Muscle of back (tissue), 13 donors: ENCODE measurements at places on chromosomes 5 and 9.

GRCh38 chr9:137077010-137077747 is at the start of gene UAP1L1:
TSS of gene UAP1L1 (plus strand) at chr9:137077517. CDS start at chr9:137077533, 16 bp downstream.
- DNase-seq = no peak

DNA sequence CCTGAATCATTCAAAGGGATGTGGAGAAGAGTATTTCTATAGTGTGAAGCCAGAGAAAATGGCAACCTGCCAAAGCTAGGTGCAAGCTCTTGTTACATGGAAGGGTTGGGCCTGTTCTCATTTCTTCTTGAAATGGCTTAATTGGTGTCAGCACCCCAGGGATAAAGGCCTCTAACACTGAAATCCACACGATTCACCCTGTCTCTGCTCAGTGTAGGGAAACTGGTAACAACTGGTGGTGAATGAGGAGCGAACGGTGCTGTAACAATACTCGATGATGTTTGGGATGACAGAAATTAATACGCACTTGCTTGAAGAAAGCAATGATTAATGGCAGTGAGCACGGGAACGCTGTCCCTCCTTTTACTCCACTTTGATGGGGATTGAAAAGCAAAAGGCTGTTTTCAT is 16.2 kb downstream of the PBX3 start:
- DNase-seq = no peak

GRCh38 chr5:118354797-118355196 is 633.5 kb downstream of the DTWD2 start:
- DNase-seq = no peak

DNA sequence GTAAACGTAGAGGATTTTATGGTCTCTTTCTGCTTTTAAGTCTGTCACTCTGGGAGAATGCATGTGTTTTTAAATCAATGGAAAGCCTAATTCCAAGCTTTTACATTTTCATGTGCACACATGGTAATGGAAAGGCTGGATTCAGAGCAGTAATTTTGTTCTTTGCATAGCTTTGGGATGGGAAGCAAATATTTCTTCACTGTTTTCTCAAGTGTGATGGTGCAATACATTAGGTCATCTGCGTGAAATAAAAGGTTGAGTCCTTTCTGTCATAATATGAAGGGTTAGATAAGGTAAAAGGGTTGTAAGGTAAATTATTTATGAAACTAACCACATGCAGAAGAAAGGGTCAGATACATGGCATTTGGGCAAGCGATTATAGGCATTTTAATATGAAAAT is 88.2 kb upstream of the NR3C1 start:
- no peak for DNase-seq

DNA sequence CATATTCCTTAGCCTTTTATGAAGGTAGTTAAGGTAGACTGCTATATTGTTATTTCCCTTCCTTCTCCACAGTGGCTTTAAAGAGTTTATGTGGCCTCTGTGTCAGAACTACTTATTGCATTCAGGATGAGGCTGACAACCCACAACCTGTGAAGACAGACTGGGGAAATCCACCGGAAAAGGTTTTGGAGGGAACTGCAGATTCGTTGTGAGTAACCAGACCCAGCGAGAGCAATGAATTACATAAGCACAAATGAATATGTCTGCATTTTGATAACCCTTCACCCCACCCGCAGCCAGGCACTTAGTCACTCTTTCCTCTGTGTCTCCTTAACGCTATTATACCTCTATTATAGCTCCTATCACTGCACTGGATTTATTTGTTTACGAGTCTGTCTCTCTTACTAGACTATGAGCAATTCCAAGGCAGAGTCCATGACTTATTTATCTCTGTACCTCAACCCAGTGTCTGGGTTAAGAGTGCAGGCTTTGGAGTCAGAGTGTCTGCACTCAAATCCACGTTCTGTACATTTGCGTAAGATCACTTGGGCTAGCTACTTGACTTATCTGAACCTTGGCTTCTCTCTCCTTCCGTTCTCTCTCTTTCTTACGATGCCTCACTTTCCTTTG is 19.2 kb downstream of the KCTD16 start:
- DNase-seq = peak; percentile 57

GRCh38 chr5:14767053-14767452 is 102.5 kb downstream of the OTULIN start:
- no peak for DNase-seq

DNA sequence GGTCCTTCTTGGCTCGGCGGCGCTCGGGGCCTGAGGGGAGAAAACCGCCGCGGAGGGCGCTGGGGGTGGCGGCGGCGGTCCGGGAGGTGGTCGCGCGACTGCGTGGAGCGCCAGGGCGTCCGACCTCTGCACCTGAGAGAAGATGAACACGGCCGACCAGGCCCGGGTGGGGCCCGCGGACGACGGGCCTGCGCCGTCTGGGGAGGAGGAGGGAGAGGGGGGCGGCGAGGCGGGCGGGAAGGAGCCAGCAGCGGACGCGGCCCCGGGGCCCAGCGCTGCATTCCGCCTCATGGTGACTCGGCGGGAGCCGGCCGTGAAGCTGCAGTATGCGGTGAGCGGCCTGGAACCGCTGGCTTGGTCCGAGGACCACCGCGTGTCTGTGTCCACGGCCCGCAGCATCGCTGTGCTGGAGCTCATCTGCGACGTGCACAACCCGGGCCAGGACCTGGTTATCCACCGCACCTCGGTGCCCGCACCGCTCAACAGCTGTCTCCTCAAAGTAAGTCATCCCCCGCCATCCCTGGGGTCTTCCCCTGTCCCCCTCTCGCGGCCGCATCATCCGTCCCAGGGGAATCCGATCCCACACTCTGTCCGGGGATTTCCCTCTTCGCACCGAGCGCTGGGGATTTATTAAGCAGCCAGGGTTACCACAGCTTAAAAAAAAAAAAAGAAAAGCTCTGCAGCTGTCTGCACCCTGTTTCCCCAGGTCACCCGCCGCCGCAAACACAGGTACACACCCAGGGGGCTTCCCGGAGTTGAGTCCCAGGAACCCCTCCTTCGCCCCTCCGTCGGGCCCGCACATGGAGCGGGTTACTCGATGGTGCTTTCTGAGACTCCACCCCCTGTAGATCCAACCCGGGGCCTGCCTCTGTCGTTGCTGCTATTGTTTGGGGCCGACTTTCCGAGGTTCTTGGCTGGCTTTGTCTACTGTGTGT is at the start of gene GTF3C4:
TSS of gene GTF3C4 (plus strand) at position 8 of the 935 bp plus-strand sequence. CDS start at position 143, 135 bp downstream.
- DNase-seq = no peak

- no peak for DNase-seq
These were observed 368.7 kb downstream of the MLLT3 start for GRCh38 chr9:20253635-20254034.

DNA sequence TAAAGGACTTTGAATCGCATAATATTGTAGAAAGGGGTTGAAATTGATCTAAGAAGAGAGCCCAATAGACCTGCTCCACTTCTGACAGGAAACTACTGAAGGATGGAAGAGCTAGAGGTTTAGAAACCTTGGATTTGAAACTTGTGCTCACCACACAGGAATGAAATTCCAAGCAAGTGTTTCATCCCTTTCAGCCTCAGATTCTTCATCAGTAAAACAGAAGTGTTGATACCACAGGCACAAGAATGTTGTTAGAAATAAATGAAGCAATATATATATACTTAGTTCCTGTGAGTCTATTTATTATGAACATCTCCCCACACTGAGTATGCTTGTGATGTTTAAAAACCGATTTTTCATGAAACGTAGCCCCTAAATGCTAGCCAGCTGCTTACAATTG is 43.8 kb downstream of the PRRC1 start:
- no peak for DNase-seq

- no peak for DNase-seq
These were observed 51.3 kb downstream of the TNFSF15 start for GRCh38 chr9:114754581-114754980.

DNA sequence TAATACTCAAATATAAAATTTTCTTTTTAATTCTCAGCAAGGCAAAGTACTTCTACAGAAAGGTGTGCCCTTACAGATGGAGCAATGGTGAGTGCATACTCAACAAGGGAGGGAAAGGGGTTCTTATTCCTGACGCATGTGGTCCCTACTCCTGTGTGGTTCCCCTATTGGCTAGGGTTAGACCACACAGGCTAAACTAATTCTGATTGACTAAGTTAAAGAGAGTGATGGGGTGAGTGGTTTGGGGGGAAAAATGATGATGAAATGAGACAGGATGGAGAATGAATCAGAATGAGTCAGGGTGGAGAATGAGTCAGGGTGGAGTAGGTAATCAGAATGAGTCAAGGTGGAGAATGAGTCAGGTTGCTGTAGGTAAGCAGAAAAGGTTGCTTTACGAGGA is 22.9 kb upstream of the HMGCS1 start:
- no peak for DNase-seq
